Dermis microvascular lymphatic vessel endothelial cell (primary cell): ENCODE measurements at places on chromosomes 4 and X.

GRCh38 chr4:4333265-4333706 is 43.2 kb downstream of the ZBTB49 start:
- no peak for DNase-seq

- no peak for DNase-seq
These were observed 456.4 kb upstream of the TEX13C start for GRCh38 chrX:124863303-124863702.

- DNase-seq = no peak
These were observed 263.8 kb downstream of the INPP4B start for GRCh38 chr4:142582340-142582739.

DNA sequence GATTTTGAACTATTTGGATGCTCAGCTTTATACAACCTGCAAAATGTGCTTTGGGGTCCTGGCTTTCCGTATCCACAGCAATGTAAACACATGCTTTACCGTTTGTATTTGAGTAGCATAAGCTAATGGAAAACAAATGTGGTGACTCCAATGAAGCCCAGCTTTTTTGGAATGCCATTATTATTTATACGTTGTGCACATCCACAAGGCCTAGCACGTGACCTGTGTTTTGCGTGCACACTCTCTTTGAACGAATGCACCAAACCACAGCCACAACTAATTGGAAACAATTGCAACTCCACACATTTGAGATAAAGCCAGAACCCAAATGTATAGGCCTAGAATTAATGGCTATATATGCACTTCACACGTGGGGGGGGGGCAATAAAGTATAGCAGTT is 189.5 kb upstream of the GPC4 start:
- no peak for DNase-seq

DNA sequence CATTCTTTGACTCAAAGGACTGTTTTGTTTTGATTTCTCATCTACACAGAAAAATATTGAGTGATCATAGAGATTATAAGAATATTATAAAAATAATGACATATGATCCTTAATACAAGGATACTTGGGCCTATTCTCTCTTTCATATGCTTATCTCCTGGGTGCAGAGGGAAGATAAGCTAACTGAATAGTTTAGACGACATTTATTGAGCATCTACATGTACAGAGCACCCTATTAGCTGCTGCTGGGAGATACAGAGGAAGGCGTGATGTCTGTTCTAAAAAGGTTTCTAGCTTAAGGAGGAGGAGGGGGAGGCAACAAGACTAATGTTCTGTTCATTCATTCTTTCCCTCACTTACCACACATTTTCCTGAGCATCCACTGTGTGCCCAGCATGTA is 106.8 kb downstream of the HDAC8 start:
- DNase-seq = no peak

DNA sequence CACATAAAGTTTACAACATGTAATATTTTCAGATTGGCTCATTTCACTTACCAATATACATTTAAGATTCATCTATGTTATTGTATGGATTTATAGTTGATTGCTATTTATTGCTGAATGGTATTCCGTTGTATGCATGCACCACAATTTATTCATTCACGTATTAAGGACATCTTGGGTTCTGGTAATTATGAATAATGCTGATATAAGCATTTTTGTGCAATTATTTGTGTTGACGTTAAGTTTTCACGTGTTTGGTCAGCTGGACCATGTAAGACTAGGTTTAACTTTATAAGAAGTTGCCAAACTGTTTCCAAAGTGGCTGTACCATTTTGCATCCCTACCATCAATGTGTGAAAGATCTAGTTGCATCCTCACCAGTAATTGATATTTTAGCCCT is 35.1 kb downstream of the MAGEB10 start:
- no peak for DNase-seq

- no peak for DNase-seq
These were observed 646.1 kb downstream of the RAPGEF2 start for GRCh38 chr4:159748834-159749444.

GRCh38 chrX:10130354-10130753 is 26.4 kb upstream of the CLCN4 start:
- DNase-seq = no peak
